ENCODE measurements at places on chromosomes 16 and 17. TPM values are rescaled to one million over a fixed set of nuclear protein-coding genes. Genes with fewer than 3 reads are reported as not detected.
A peak's percentile ranks its signal among the peaks of the same experiment; 100 is the strongest.

Gene SPHK1
- total RNA-seq: 6.8 TPM

Gene SLC12A3
- total RNA-seq: not detected

Gene HS3ST3A1
- 1.7 TPM for total RNA-seq

Gene SDR42E1
- total RNA-seq: 12.2 TPM

Gene GAS7
- total RNA-seq: 59.1 TPM

Gene SLC35G6
- total RNA-seq: not detected

Gene SLC16A11
- total RNA-seq: 2.2 TPM

Gene ZSCAN10
- total RNA-seq: not detected

Gene CDK3
- total RNA-seq: 5.4 TPM

Gene RFNG
- 47.2 TPM for total RNA-seq

Gene DYNLRB2
- not detected for total RNA-seq

GRCh38 chr16:53080345-53081031, 25.7 kb downstream of the CHD9 start:
- peak; percentile 29 for DNase-seq
- peaks cover 24% of the 10 kb centered on the region for H3K4me1 ChIP-seq
- no peaks in the 10 kb centered on the region for H3K36me3 ChIP-seq

DNA sequence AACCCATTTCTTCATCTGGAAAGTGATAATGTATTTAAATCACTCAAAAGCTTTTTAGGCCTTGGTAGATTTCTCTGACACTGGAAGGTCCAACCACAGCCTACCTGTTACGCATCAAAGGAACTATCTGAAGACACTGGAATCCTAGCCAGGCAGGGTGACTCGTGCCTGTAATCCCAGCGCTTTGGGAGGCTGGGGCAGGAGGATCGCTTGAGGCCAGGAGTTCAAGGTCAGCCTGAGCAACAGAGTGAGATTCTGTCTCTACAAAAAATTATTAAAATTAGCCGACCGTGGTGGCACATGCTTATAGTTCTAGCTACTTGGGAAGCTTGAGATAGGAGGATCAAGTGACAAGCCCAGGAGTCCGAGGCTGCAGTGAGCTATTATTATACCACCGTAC, 18.4 kb upstream of the G6PC1 start:
- no peaks in the 10 kb centered on the region for H3K36me3 ChIP-seq
- no peak overlapping the region for H3K4me3 ChIP-seq
- no peaks in the 10 kb centered on the region for H3K4me1 ChIP-seq
- no peak overlapping the region for H3K27ac ChIP-seq

GRCh38 chr17:1094591-1094990, 85.2 kb downstream of the ABR start:
- no peak overlapping the region for H3K4me3 ChIP-seq
- H3K4me1 ChIP-seq: peaks cover 18% of the 10 kb centered on the region
- no peaks in the 10 kb centered on the region for H3K27me3 ChIP-seq
- H3K27ac ChIP-seq: no peak overlapping the region

DNA sequence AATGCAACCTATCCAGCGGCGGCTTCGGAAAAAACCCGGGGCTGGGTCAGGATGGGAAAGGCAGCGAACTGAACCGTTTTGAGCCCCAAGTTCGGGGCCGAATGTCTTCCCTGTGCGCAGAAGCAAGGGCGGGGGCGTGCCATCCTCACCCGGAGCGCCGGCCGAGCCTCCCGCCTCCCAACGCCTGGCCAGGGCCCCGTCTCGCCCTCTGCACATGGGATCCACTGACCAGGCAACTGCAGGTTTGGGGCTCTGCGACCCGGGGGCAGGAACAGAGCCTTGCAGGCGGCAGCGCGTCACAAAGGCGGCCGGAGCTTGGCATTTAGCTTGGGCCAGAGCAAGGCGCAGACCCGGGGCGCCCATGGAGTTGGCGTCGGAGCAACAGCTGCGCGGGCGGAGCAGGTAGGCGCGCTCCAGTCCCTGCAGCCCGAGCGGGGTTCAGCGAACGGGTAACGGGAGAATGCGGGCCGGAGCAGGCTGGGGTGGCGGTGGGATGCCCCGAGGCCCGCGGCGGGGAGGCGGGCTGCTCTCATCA, at the start of gene FBXO39:
FBXO39 (plus strand) TSS at position 345 of the 535 bp plus-strand sequence. CDS start 3,654 bp downstream, outside the sequence.
- no peak for DNase-seq
- no peak within 1 kb of the TSS for H3K27ac ChIP-seq
- no peak within 1 kb of the TSS for H3K4me3 ChIP-seq
- peaks cover 4% of the 10 kb centered on the region for H3K36me3 ChIP-seq
- H3K4me1 ChIP-seq: no peaks in the 10 kb centered on the region

DNA sequence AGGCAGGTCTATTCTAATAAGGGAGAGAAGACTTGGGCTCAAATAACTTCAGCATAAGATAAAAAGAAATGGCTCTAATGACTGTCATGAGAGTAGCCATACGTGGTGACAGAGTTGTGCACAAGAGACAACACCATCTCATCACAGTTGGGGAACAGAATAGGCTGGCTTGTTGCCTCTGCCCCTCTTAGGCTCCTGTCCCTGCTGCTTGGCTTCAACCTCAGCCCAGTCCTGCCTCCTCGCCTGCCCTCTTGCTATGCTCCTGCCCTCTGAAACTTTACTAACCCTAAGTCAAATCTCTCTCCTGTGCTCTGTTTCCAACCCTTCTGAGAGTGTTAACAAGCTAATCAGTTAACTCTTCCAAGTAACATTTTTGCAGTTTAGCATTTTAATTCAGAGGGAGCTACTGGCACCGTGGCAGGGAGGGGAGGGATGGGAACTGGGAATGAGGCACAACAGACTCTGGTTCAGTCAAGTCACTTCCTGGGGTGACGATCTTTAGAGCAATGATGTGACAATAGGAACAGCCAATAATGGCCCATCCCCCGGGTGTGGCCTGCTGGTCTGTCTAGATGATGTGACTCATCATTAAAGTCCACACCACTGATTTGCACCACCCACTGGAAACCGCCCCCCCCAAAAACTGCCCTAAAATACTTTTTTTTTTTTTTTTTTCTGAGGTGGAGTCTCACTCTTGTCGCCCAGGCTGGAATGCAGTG, 35.5 kb downstream of the DNAH17 start:
- H3K4me1 ChIP-seq: no peaks in the 10 kb centered on the region
- no peak overlapping the region for H3K4me3 ChIP-seq
- no peaks in the 10 kb centered on the region for H3K27me3 ChIP-seq
- no peak for DNase-seq

DNA sequence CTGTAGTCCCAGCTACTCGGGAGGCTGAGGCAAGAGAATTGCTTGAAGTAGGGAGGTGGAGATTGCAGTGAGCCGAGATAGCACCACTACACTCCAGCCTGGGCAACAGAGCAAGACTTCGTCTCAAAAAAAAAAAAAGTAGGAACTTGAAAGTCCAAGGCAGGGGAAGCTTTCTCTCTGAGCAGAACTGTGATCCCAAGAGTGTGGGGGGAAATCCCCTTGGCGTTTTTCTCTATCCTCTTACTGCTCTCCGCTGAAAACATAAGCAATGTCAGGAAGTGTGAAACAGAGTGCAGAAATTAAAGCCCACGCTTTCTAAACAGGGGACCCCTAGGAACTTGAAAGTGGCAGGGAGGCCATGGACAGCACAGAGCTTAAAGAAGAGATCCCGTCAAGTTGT, 9.8 kb upstream of the CMTM3 start:
- H3K4me3 ChIP-seq: no peak overlapping the region
- no peak overlapping the region for H3K27ac ChIP-seq
- no peak for DNase-seq
- H3K4me1 ChIP-seq: no peaks in the 10 kb centered on the region
- H3K27me3 ChIP-seq: no peaks in the 10 kb centered on the region
- H3K36me3 ChIP-seq: no peaks in the 10 kb centered on the region

DNA sequence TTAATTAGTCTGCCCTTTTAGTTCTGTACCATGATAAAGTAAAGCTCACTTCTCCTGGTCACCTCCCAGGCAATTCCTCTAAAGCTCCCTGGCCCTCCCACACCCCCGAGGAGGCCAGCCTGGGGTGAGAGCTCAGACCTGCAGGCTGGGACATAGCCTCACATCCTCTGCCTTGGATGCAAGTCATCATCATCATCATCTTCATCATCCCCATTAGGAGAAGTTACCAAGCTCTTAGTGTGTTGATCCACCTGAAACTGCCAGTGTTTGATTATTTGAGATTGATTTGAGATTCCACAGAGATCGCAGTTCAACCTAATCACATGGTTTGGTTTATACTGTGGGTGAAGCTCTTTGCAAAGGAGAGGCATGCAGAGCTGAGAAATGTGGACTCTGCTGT, 197.5 kb downstream of the CYLD start:
- H3K4me3 ChIP-seq: no peak overlapping the region
- H3K36me3 ChIP-seq: no peaks in the 10 kb centered on the region
- no peaks in the 10 kb centered on the region for H3K4me1 ChIP-seq
- no peak overlapping the region for H3K27ac ChIP-seq

GRCh38 chr17:50361561-50362480, 11.2 kb downstream of the MRPL27 start:
- no peaks in the 10 kb centered on the region for H3K27me3 ChIP-seq
- H3K4me1 ChIP-seq: peaks cover 7% of the 10 kb centered on the region
- peaks cover 9% of the 10 kb centered on the region for H3K36me3 ChIP-seq
- peak; percentile 66 for DNase-seq

GRCh38 chr17:21211825-21212479, 2.0 kb downstream of the TMEM11 start:
- no peaks in the 10 kb centered on the region for H3K27me3 ChIP-seq
- peak overlapping the region; percentile 56 for H3K27ac ChIP-seq
- H3K4me1 ChIP-seq: peaks cover 36% of the 10 kb centered on the region
- H3K4me3 ChIP-seq: no peak overlapping the region
- H3K36me3 ChIP-seq: no peaks in the 10 kb centered on the region
- peak; percentile 59 for DNase-seq

GRCh38 chr17:46878055-46878454, 26.7 kb downstream of the WNT9B start:
- no peaks in the 10 kb centered on the region for H3K36me3 ChIP-seq
- no peaks in the 10 kb centered on the region for H3K4me1 ChIP-seq
- H3K4me3 ChIP-seq: no peak overlapping the region
- no peaks in the 10 kb centered on the region for H3K27me3 ChIP-seq
- no peak overlapping the region for H3K27ac ChIP-seq

GRCh38 chr17:29163563-29163962, 16.6 kb downstream of the MYO18A start:
- no peak overlapping the region for H3K27ac ChIP-seq
- no peak overlapping the region for H3K4me3 ChIP-seq
- peaks cover 12% of the 10 kb centered on the region for H3K4me1 ChIP-seq
- H3K27me3 ChIP-seq: no peaks in the 10 kb centered on the region
- no peaks in the 10 kb centered on the region for H3K36me3 ChIP-seq
- no peak for DNase-seq

- H3K4me3 ChIP-seq: no peak overlapping the region
- no peaks in the 10 kb centered on the region for H3K36me3 ChIP-seq
- no peaks in the 10 kb centered on the region for H3K4me1 ChIP-seq
- no peak for DNase-seq
- no peak overlapping the region for H3K27ac ChIP-seq
These were observed 256.9 kb downstream of the ENGASE start for GRCh38 chr17:79331492-79331891.

GRCh38 chr16:49089039-49089438, 192.6 kb downstream of the CBLN1 start:
- no peak for DNase-seq
- H3K27ac ChIP-seq: no peak overlapping the region
- H3K4me1 ChIP-seq: no peaks in the 10 kb centered on the region
- no peaks in the 10 kb centered on the region for H3K27me3 ChIP-seq
- no peaks in the 10 kb centered on the region for H3K36me3 ChIP-seq

DNA sequence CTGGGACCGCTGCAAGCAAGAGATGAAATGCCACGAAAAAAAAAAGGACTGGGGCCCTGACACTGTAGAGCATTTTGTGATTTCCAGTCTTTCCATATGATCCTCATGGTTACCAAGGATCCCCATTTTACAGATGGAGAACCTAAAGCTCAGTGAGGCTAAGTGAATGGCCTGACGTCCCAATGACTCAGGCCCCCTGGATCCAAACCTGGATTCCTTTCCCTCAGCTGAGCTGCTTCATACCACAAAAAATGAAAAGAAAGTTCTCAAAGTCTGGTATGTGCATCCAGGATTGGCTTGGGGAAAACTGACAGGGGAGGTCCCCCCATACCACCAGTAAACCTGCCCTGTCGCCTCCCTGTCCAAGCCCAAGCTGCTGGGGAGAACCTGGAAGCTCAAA, 80.5 kb downstream of the TEX14 start:
- H3K36me3 ChIP-seq: no peaks in the 10 kb centered on the region
- H3K4me3 ChIP-seq: no peak overlapping the region
- no peaks in the 10 kb centered on the region for H3K4me1 ChIP-seq
- H3K27me3 ChIP-seq: no peaks in the 10 kb centered on the region

GRCh38 chr16:1065469-1066128, 6.9 kb upstream of the SSTR5 start:
- no peak overlapping the region for H3K27ac ChIP-seq
- H3K4me3 ChIP-seq: no peak overlapping the region
- no peaks in the 10 kb centered on the region for H3K36me3 ChIP-seq
- peaks cover 66% of the 10 kb centered on the region for H3K27me3 ChIP-seq
- DNase-seq: no peak

DNA sequence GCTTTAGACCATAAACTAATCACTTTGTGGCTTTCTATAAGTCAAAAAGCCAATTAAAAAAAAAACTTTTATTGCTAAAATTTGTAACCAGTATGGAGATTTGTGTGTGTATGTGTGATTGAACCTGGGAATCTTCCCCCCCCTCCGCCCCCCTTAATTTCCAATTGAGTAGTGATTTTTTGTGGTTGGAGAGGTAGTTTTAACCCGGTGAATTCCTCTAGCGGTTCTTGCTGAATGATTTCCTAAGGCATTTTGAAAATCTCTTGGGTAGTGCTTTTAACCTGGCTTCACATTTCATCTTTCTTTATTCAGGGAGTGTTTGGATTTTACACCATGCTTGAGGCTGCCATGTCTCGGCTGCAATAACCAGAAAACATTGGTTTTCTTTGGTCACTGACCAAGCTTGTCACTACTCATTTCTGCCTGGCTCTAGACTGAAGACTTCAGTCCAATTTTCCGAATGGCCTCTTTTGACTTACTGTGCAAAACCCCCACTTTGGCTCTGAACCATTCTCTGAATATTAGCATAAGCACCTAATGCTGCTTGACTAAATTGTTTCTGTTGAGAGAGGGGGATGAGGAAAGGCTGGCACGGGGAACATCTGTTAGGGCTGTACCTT, 35.6 kb downstream of the PRKCA start:
- H3K4me1 ChIP-seq: no peaks in the 10 kb centered on the region
- H3K4me3 ChIP-seq: no peak overlapping the region
- no peak for DNase-seq
- no peaks in the 10 kb centered on the region for H3K36me3 ChIP-seq
- no peak overlapping the region for H3K27ac ChIP-seq

DNA sequence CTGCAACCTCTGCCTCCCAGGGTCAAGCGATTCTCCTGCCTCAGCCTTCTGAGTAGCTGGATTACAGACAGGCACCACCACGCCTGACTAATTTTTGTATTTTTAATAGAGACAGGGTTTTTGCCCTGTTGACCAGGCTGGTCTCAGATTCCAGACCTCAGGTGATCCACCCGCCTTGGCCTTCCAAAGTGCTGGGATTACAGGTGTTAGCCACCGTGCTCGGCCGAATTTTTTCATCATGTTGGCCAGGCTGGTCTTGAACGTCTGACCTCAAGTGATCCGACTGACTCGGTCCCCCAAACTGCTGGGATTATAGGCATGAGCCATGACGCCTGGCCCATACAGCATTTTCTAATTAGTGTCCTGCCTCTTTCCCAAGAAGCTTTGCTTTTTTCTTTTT, 52.7 kb upstream of the ADORA2B start:
- H3K36me3 ChIP-seq: no peaks in the 10 kb centered on the region
- H3K27me3 ChIP-seq: no peaks in the 10 kb centered on the region
- no peak overlapping the region for H3K4me3 ChIP-seq
- H3K27ac ChIP-seq: no peak overlapping the region
- DNase-seq: no peak
